ENCODE measurements at places on chromosomes 7 and 10.

DNA sequence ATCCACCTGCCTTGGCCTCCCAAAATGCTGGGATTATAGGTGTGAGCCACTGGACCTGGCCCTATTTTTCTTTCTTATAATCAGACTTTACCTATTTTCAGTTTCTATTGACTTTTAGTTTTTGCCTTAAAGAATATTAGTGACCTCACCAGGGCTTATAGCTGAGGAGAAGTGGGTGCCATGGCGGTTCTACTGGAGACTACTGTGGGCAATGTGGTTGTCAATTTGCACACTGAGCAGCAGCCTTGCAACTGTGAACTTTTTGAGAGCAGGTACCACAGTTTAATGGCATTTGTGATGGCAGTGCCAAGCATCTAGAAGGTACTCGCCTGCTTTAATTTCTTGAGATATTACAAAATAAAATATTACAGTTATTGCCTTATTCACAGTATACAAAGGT is 11.5 kb downstream of the GLCCI1 start:
- DNase-seq: no peak

DNA sequence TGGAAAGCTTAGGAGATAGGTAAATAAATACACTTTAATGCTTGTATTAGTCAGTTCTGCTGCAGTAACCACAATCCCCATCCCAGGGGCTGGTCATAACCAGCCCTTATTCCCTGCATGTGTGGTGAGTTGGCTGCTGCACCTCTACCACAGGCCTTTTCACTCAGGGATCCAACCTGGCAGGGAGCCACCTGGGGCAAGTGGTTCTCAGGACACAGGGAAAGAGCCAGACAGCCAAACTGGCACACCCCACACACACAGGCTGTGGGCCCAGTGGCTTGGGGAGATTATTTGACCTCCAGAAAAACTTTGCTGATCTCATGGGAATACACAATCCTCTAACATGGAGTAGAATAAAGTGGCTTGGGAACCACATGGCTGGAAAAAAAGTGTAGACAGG is 400.0 kb upstream of the RNF32 start:
- no peak for DNase-seq

DNA sequence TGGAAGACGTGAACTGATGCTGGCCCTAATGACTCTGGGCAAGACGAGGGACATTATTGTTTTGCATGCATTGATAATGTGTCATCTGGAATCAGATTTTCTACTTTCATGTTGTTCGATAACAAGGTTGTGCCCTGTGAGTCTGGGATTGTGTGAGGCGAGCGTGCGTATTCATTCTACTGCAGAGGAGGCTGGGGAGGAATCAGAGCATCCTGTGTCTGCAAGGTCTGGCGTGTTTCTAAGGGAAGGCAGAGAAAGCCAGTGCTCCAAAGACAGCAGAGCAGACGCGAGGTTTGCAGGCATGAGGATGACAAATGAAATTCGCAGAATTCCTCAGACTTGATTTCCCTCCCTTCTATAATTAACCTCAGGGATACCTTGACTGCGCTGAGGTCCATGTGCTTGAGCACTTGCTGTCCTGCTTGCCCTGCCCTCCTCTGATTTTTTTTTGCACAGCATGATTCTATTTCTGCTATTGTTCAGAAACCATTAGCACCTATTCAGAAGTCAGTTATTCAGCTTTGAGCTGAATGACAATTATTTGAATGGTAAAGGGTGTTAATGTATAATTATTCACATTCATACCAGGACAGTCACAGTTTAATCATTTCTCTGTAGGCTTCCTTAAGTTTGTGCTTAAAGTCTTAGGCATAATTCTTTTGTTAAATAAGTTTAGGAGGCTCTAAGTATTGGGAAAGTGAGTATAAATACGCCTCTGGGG is 233.6 kb downstream of the EBF3 start:
- DNase-seq: no peak

GRCh38 chr10:129893104-129894089 is 70.7 kb downstream of the EBF3 start:
- no peak for DNase-seq

- DNase-seq: no peak
These were observed 51.1 kb downstream of the ASB13 start for GRCh38 chr10:5615316-5615715.

DNA sequence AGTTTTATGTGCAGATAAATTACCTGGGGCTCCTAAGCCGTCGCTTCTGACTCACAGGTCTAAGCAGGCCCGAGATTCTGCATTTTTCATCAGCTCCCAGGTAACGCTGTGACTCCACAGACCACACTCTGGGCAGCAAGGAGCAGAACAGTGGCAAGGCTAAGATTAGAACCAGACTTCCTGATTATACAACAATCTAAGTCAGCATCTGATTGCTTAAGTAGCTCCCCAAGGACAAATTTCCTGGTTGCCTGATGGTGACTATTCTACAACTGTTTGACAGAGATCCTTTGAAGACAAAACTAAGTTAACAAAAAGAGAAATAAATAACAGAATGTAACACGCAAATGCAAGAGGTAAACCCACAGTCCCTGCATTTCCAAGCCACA is 69.0 kb downstream of the CREB3L2 start:
- DNase-seq: no peak

DNA sequence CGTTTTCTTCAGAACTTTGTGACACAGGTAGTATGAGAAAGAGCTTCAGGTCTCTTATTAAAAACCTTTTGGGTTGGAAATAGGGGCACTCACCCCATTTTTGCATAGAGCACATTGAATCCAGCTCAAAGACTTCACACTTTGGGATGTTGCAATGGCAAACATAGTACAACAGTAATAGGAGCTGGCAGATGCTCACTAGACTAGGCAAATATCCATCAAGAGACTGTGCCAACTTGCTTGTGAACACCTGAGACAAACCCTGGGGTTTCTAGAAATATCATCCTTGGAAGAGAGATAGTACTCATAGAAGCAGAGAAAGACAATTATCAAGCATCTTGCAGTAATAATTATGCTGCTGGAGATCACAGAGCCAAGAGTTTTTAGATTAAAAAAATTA is 280.0 kb downstream of the CACNA2D1 start:
- DNase-seq: no peak

DNA sequence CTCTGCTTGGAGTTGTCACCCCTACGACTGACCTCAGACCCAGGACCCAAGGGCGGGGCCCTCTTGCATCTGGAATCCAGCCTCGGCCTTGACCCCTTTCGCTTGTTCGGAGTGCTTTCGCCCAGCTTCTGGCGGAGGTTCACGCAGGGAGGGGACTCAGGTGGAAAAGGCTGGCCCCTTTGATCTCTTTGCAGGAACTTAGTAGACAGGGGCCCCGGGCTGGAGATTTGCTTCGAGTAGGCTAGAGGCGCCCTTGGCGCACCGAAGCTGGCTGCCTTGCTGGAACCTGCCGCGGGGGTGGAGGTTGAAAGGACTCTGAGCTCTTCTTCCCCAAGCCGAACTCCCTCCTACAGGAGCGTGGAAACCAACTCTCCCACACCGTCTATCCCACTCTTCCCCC is 255.1 kb downstream of the OTUD1 start:
- no peak for DNase-seq

DNA sequence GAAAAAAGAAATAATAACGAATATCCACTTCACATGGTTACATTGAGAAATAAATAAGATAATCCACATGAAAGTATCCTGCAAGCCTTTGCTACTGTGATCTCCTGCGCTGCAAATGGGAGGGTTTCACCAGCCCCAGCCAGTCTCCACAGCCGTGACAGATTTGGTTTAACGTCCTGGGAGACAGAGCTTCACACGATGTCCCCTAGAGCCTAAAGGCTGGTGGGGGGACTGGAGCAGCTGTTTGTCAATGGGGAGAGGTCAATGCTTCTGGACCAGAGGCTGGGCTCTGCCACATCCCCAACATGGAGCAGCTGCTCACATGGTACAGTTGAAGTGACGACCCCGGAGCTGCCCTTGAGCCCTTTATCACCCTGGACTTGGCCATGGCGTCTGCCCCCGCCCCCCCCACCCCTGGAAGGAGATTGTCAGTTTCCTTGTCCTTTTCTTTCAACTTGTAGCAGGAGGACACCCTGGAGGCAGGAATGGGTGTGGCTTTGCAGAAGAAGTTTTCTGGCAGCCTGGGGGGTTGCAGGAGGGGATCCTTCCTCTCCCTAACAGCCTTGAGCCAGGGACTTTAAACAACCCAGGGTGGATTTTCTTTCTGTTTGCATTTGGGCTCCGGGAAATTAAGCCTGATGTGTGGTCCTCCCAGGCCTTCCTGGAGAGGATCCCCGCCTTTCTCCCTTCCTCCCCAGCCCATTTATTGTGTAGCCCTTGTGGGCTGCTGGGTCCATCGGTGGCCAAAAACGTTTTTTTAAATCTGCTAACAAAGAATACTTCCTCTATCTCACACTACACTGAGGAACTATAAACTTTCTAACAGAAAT is 37.0 kb upstream of the MXI1 start:
- DNase-seq: no peak

- no peak for DNase-seq
These were observed 602.7 kb upstream of the FOXK1 start for GRCh38 chr7:4079366-4079765.

- peak; percentile 77 for DNase-seq
These were observed 186.0 kb downstream of the JAZF1 start for GRCh38 chr7:27994639-27995038.

DNA sequence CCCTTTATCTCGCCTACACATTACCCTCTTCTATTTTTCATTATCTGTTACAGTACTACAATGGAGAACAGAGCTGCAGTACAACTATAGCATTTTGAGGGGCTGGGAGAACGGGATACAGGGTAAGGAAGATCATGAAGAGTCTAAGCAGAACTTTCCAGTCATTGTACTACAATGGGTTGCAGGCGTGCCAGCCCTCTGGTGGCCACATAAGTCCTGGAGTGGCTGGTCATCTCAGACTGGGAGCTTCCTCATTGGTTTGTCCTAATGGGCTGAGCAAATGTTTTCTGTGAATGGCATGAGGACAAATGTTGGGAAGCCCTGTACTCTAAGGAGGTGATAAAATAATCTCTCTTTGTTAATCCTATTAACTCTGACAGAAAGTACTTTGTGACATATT is 33.0 kb downstream of the TMEM106B start:
- DNase-seq: no peak

Measured in NCI-H1417 treated with DMSO at 0.1 percent for 48 hours (cell line).